ENCODE measurements at places on chromosomes 2 and 18. TPM values are rescaled to one million over a fixed set of nuclear protein-coding genes. Genes with fewer than 3 reads are reported as not detected.

Gene DCDC2C
- not detected for total RNA-seq

Gene ITGB6
- total RNA-seq: 11.6 TPM

Gene ATF2
- 35.5 TPM for total RNA-seq

Gene SCYGR5
- total RNA-seq: not detected

Gene SP140
- 0.34 TPM for total RNA-seq

Gene AFF3
- not detected for total RNA-seq

Gene CD28
- 0.52 TPM for total RNA-seq

Gene USP14
- total RNA-seq: 27.9 TPM

Gene INO80B
- total RNA-seq: 5.6 TPM

Gene RBBP8
- 49.6 TPM for total RNA-seq

Gene LMAN1
- 133 TPM for total RNA-seq

Gene C2orf78
- not detected for total RNA-seq

Gene STARD6
- not detected for total RNA-seq

Gene ANKRD36
- 11.6 TPM for total RNA-seq

Gene PRLH
- total RNA-seq: not detected

Gene ZC3H6
- total RNA-seq: 4.4 TPM

Gene ALK
- not detected for total RNA-seq

Gene SLC11A1
- total RNA-seq: 0.11 TPM

Gene GREB1
- 0.57 TPM for total RNA-seq

All from LHCN-M2 (cell line).